ENCODE measurements at places on chromosomes 6 and 20.

GRCh38 chr6:36820700-36821580 is 18.3 kb downstream of the CPNE5 start:
- no peak for DNase-seq

DNA sequence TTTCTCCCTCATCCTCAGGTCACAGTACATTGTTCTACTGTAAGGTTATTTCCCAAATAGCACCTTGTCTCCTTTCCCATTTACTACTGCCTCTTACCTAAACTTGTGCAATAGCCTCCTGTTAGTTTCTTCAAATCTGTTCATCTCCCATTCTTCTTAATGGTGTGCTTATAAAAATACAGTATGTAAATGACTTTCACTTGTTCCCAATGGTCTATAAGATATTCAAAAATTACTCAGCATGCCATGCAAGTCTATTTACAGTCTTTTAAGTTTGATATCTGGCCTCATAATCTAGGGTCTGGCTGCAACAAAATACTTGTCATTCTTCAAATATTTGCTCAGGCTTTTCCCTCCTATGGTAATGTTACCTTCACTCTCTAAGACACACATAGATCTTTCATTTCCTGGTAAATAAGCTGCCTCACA is 31.5 kb upstream of the RHAG start:
- no peak for DNase-seq

DNA sequence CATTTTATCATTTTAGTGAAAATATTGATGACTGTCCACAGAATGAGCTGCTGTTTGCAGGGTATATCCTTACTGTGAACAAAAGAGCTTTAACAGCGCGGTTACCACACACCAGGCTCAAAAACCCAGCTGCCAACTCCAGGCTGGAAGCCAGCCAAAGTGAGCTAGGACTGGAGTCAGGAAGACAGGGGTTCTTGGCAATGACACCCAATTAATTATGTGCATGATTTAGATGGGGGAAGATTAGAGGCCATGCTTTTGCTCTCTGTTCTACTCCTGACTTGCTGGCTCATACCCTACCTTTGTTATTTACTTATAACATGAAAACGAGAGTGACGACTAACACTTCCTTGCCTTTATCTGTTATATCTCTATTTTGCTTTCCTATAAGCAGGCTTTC is 128.9 kb upstream of the SHLD1 start:
- DNase-seq, result no peak

DNA sequence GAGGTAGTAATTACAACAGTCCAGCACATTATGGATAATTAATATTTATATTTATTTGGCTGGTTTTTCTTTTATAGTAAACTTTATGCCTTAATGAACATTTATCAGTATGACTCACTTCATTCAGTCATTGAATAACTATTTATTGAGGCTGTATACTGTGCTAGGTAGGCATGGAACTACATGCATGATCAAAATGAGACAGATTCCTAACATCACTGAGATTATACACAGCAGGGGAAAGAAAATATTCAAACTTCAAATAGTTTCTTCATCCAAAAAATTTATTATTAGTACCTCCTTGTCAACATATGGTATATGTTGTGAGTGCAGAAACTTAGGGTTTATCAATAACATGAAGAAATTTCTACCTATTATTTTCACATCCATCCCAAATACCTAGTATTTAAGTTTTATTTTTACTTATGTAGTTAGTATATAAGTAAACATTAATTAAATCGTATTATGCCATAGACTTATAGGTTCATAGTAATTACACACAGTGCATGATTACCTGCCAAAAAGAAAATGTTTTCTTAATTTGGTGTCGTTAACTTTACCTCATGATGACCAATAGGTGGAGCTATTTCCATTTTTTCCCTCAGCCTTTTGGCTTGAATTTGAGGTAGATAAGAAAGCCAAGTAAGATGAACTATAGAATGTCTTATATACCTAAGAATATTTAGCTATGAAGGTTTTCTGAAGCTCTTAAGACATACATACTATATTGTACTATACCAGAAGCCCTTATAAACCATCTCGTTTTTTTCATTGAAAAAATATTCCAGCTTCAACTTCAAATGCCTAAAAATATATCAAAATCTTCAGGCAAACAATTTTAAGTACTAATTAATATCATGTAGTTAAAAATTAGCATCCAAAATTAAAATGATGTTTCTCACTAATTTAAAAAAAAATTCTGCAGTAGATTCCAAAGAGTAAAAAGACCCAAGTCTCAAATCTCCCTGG is 12.5 kb upstream of the TMEM30A start:
- DNase-seq, result no peak

DNA sequence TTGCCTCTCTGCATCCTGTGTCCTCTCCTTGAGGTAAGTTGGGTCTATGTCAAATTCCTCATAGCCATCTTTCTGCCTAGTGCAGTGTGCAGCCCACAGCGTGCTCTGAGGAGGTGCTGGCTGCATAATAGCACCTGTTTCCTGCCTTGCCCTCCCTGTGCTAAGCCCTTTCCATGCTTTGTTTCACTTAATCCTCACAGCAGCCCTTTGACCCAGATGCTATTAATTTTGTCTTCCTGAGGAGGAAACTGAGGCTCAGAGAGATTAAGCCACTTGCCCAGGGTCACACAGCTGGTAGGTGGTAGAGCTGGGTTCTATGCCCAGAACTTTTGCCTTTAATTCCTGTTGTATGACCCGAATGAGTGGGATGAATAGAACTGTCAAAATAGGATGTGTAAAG is 13.5 kb downstream of the FAM83D start:
- DNase-seq, result no peak

DNA sequence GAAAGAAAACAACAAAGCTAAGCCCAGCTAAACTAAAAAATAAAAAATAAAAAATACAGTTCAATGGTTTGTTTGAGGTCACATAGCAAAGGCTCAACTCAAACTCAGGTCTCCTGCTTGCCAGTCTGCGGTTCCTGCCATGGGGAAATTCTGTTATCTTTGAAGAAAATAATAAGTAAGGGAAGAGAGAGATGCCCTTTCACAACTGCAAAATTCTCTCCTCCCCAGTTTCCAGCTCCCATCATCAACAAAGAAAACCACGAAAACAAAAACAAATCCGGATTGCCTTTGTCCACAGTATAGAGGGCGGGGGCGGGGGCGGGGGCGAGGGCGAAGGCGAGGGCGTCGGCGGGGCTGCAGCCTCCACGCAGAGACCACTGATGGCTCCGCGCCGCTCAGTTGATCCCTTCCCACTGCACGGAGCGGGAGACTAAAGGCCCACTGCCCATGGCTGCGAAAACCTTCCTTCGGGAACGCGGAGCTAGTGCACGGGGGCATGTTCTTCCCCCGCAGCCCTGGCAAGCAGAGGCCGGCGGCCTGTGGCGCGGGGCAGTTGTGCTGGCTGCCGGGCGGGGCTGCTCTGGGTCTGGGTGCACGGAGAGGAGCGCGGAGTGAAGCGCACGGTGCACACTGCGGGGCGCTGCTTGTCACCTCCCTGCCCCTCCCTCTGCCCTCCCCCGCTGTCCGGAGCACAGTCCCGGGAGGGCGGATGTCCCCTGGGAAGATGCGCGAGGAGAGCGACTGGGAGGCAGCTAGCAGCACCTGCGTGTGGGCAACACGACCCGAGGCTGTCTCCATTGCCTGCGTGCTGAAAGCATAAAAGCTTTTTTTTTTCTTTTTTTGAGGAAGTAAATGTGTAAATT is 54.1 kb upstream of the TPD52L1 start:
- no peak for DNase-seq

DNA sequence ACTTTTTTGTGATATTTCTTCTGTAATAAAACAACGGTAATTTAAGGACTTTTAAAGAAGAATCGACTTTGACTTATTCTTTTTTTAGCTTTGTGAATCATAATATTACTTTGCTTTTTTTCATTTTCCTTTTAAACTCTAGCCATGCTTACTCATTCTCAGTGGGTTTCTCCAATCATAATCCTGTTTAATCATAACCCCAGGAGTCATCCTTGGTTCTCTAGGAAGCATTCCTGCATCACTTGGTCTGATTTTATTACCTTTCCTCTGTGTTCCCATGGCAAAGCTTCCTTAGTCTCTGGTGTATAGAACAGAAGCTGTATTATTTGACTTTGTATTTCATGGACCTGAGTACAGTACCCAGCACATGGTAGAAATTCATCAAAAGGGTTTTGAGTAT is 223.5 kb downstream of the CDKAL1 start:
- no peak for DNase-seq

DNA sequence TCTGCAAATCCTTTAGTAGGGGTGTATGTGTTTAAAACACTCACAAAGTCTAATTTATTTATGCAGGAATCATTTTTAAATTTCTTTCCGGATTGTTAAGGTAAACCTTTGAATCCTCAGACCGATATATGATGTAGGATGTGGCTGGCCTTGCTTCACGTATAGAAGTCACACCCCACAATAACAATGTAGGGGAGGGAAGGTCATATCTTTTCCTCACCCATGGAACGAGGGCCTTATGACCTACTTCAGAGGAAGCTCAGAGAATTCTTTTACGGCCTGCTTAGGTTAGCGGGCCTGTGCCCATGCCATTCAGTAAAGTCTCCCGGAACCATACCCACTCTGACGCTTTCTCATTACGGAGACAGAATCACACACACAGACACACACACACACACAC is 102.9 kb downstream of the MAP3K7 start:
- DNase-seq, result no peak

DNA sequence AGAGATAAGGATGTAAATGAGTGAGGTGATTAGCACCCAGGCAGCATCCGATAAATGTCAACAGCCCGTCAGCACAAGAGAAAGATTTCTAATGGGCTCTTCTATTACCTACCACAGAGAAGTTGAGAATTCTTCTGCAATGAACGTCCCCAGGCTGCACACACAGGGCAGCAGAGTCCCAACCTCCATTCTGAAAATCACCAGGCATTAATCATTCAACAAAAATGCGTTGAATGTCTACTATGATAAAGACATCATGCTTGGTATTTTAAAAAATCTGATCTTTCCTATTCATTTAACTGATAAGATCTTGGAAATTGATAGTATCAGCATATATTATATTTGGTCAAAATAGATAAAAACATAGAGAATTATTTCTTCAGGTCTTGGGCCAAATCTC is 59.5 kb upstream of the VGLL2 start:
- no peak for DNase-seq
